ENCODE measurements at places on chromosomes 2 and 18.

DNA sequence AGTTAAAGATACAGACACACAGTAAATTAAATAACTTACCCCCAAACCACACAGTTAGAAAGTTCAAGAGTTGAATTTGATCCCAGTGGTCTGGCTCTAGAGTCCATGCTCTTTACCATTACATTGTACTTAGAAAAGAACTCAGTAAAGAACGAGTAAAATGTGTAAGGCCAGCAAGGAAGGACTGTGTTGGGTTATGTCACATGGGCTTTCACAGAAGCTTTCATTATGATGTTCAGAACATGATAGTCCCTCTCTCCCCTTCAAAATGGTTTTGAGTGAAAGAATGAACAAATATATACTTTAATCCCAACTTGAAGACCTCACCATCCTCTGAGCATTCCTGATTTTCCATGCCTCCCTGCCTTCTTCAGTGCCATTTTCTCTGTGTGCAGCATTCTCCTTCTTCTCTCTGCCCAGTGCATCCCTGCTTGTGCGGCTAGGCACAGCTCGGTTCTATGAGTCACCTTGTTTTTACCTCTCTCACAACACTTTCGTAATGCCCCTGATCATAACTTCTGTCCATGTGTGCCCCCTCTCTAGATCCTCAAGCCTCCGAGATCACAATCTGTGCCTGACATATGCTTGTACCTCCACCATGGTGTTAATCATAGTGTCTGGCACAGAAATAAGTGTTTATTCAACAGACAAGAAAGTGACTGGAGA is 22.0 kb downstream of the RASGRP3 start:
- DNase-seq = no peak

- DNase-seq = peak; percentile 40
Observed at GRCh38 chr2:26757873-26758789, 6.0 kb upstream of the SLC35F6 start.

DNA sequence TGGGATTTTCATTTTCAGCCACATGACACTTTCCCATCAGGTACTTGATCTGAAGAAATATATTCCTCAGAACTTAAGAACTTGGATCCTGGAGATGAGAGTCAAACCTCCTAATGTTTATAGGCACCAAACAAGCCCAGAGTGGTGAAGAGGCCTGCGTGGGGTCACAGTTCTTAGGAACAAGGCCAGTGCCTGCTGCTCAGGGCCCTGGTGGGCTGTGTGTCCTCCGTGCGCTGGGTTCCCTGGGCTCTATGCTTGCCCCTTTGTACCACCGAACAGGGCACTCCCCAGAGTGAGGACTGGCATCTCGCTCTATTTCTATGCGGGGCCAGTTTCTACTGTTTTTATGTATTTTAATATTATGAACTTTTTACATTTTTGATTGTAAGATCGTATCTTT is 76.0 kb upstream of the RBM44 start:
- DNase-seq = no peak

GRCh38 chr2:221833966-221834365 is 261.9 kb upstream of the EPHA4 start:
- DNase-seq = no peak

DNA sequence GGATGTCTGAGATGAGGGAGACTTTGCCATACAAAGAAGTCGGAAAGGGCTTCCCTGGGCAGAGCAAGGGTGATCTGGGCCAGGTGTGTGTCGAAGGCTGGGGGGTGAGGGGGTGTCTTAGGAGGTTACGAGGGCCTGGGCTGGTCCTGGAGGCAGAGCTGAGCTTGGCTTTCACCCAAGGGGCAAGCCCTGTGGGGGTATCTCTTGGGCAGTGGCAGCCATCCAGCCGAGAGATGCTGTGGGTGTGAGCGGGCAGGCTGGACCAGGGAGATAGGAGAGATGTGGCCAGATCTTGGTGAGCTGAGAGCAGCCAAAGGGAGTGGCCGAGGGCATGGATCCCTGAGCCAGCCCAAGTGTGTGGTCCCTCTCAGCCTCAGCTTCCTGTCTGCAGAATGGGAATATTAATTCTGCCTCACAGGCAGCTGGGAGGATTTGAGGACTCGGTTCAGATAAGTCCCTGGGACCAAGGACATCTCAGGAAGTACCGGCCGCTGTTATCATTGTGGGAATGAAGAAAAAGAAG is 33.0 kb downstream of the MAL start:
- no peak for DNase-seq

GRCh38 chr18:58516514-58517285 is 112.2 kb downstream of the ALPK2 start:
- DNase-seq = no peak

- peak; percentile 54 for DNase-seq
Observed at GRCh38 chr2:44237221-44237620, 38.1 kb upstream of the SLC3A1 start.

DNA sequence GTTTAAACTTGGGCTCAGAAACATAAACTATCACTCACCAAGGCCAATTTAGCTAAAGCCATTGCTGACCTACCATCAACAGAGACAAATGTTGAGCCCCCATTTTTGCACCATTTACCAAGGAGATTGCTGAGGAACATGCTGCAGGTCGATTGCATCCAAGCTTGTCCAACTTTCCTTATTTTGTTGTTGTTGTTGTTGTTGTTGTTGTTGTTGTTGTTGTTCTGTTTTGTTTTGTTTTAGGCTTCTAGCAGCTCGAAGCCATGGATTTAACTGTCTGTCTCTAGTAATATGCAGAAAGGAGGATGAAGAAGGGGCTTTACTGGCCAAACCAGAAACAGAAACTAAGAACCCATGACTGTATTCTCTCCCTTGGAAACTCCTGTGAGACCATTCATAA is 571.5 kb downstream of the IRS1 start:
- DNase-seq = no peak

All from activated CD4-positive, alpha-beta T cell treated with anti-CD3 and anti-CD28 coated beads, Interleukin-2, Interleukin-4, amounts not matched to agents 100 ng/mL and 50 ng/mL, durations not matched to agents 16 hours and 8 hours (primary cell).